H9 (cell line): ENCODE measurements at places on chromosomes 7 and 10. TPM values are rescaled to one million over a fixed set of nuclear protein-coding genes. Genes with fewer than 3 reads are reported as not detected.

DNA sequence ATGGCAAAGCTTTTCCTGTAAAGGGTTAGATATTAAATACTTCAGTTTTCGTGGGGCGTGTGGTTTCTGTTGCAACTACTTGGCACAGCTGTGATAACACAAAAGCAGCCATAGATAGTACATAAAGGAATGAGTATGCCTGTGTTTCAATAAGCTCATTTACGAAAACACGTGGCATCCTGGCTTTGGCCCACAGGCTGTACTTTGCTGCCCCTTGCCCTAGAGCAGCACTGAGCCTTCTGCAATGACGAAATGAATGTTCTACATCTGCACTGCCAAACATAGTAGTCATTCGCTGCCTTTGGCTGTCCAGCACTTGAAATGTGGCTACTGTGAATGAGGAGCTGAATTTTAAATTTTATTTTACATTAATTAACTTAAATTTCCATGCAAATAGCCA lies 376.2 kb upstream of the TPK1 start:
- no peaks in the 10 kb centered on the region for H3K27me3 ChIP-seq
- no peak for DNase-seq
- no peak overlapping the region for H3K4me3 ChIP-seq
- H3K36me3 ChIP-seq = no peaks in the 10 kb centered on the region
- H3K27ac ChIP-seq = no peak overlapping the region

- no peak overlapping the region for H3K4me3 ChIP-seq
- H3K27ac ChIP-seq = no peak overlapping the region
- H3K4me1 ChIP-seq = no peaks in the 10 kb centered on the region
- H3K36me3 ChIP-seq = no peaks in the 10 kb centered on the region
- DNase-seq = no peak
Measured at GRCh38 chr10:27719052-27719451, 26.6 kb downstream of the MKX start.

GRCh38 chr10:61814160-61814559 lies 87.3 kb upstream of the ARID5B start:
- H3K4me1 ChIP-seq = no peaks in the 10 kb centered on the region
- DNase-seq = no peak
- H3K27ac ChIP-seq = no peak overlapping the region
- H3K27me3 ChIP-seq = no peaks in the 10 kb centered on the region

- H3K27me3 ChIP-seq = no peaks in the 10 kb centered on the region
- peaks cover 21% of the 10 kb centered on the region for H3K36me3 ChIP-seq
- no peak for DNase-seq
Measured at GRCh38 chr10:109861081-109861480, 62.2 kb downstream of the XPNPEP1 start.

The ACADSB gene
- total RNA-seq = 31.1 and 35.1 TPM in 2 replicates

- H3K27me3 ChIP-seq = no peaks in the 10 kb centered on the region
- no peaks in the 10 kb centered on the region for H3K4me1 ChIP-seq
- no peaks in the 10 kb centered on the region for H3K36me3 ChIP-seq
- no peak overlapping the region for H3K4me3 ChIP-seq
- no peak for DNase-seq
Measured at GRCh38 chr10:17737027-17737965, 14.7 kb upstream of the TMEM236 start.

The SPRN gene
- 0.42 TPM in 2 replicates for total RNA-seq

DNA sequence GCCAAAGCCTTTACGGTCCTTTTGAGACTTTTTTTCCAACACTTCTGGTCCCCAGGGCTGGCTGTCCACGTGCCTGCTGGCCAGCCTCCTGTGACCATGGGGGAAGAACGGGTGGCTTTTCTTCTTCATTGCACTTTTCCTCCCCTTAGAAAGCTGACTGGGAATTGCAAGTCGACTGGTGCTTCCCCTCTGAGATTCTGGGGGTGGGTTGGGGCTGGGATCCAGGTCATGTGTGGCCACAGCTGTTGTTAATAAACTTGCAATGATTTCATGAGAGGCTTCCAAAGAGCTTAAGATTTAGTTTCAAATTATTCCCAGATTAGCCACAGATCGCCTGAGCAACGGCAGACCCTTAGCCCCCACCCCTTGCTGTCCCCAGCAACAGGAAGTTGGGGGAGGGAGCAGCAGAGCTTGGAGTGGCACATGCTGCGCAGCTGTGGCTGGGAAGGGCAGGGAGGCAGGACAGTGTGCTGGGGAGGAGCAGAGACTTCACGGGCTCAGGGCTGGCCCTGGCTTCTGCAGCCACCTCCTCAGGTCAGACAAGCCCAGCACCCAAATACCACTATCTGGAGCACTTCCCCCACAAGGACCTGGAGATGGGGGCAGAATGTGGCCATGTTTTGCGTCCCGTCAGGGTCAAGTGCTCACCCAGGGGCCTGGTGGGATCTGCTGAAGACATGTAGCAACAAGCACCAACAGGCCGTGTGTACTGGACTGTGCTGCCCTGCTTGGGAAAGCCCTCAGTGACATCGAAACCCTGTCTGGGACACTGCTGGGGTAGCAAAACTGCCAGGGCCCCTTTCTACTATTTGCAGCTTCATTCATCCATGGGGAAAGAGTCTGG lies 147.1 kb downstream of the RNF216 start:
- DNase-seq = peak; percentile 87
- H3K36me3 ChIP-seq = peaks cover 4% of the 10 kb centered on the region; the same call in 1 of the 3 replicates
- no peak overlapping the region for H3K27ac ChIP-seq
- peaks cover 12% of the 10 kb centered on the region for H3K4me1 ChIP-seq
- peak overlapping the region; percentile 72 for H3K4me3 ChIP-seq
- no peaks in the 10 kb centered on the region for H3K27me3 ChIP-seq

DNA sequence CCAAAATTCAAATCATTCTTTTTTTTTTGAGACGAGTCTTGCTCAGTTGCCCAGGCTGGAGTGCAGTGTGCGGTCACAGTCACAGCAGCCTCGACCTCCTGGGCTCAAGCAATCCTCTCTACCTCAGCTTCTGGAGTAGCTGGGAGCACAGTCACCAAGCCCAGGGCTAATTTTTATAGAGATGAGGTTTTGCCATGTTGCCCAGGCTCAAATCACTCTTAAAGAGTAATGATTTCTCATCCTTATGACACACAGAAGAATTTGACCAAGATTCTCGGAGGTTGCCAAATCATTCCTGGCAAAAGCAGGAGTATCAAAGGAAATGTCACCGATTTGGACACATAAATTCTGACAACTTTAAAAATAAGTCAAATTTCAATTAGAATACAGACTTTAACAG lies 39.1 kb downstream of the SIRT1 start:
- no peaks in the 10 kb centered on the region for H3K4me1 ChIP-seq
- H3K36me3 ChIP-seq = peaks cover 9% of the 10 kb centered on the region; the same call in 1 of the 2 replicates
- no peak overlapping the region for H3K27ac ChIP-seq
- no peak overlapping the region for H3K4me3 ChIP-seq
- no peaks in the 10 kb centered on the region for H3K27me3 ChIP-seq
- DNase-seq = no peak

The PHYHIPL gene
- 0.18 and 0.44 TPM in 2 replicates for total RNA-seq

The GIMAP4 gene
- total RNA-seq = not detected in 2 replicates

The CALCR gene
- 0.44 and 0.52 TPM in 2 replicates for total RNA-seq

- H3K4me3 ChIP-seq = no peak overlapping the region; the same call in 1 of the 2 replicates
- no peaks in the 10 kb centered on the region for H3K27me3 ChIP-seq
- no peak overlapping the region for H3K27ac ChIP-seq
- H3K36me3 ChIP-seq = peaks cover 39% of the 10 kb centered on the region
Measured at GRCh38 chr7:23418046-23418445, 52.2 kb downstream of the IGF2BP3 start.

GRCh38 chr10:18449611-18450026 lies 201.8 kb downstream of the NSUN6 start:
- no peak overlapping the region for H3K27ac ChIP-seq
- H3K4me1 ChIP-seq = no peaks in the 10 kb centered on the region
- H3K36me3 ChIP-seq = no peaks in the 10 kb centered on the region
- no peaks in the 10 kb centered on the region for H3K27me3 ChIP-seq

DNA sequence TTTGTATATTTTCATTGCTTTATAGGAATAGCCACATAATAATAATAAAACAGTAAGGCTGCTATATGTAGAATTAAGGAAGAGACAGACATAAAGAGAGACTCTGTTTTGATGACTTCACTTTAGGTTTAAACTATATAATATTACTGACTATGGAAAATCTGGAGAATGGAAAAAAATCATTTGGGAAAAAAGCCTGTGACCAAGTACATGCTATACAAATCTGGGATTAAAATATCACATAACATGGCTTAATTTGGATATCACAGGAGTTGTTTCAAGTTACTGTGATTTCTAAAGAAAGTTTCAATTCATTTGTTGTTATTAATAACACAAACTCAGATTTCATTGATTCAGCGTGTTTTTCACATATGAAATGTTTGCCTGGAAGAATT lies 7.7 kb downstream of the PLCE1 start:
- no peak overlapping the region for H3K27ac ChIP-seq
- H3K36me3 ChIP-seq = no peaks in the 10 kb centered on the region
- DNase-seq = no peak
- 0 out of 2 replicates have a peak, but pooled peaks cover 2% of the 10 kb centered on the region for H3K4me1 ChIP-seq

DNA sequence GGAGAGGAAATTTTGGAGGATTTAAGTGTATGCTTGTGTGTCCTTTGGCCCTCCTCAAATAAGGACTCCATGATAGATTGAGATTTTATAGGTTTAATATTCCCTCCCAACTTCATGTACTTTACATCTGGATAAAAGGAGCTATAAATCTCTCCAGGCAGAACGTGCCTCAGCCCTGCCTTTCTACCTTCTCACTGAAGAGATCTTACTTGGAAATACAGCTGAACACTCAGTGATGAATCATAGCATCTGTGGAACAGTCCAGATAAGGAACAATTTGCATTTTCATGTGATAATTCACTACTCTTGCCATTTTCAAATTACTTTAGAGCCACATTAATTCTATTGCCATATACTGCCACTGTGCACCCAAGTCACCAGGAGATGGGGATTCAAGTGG lies 364.6 kb upstream of the PODXL start:
- H3K4me1 ChIP-seq = no peaks in the 10 kb centered on the region
- no peaks in the 10 kb centered on the region for H3K27me3 ChIP-seq
- no peak overlapping the region for H3K4me3 ChIP-seq
- no peak overlapping the region for H3K27ac ChIP-seq

The C10orf53 gene
- total RNA-seq = not detected in 2 replicates

- H3K36me3 ChIP-seq = no peaks in the 10 kb centered on the region
- no peak overlapping the region for H3K27ac ChIP-seq
- no peak for DNase-seq
- no peak overlapping the region for H3K4me3 ChIP-seq
- no peaks in the 10 kb centered on the region for H3K27me3 ChIP-seq
Measured at GRCh38 chr10:62852961-62853702, 37.0 kb upstream of the EGR2 start.

DNA sequence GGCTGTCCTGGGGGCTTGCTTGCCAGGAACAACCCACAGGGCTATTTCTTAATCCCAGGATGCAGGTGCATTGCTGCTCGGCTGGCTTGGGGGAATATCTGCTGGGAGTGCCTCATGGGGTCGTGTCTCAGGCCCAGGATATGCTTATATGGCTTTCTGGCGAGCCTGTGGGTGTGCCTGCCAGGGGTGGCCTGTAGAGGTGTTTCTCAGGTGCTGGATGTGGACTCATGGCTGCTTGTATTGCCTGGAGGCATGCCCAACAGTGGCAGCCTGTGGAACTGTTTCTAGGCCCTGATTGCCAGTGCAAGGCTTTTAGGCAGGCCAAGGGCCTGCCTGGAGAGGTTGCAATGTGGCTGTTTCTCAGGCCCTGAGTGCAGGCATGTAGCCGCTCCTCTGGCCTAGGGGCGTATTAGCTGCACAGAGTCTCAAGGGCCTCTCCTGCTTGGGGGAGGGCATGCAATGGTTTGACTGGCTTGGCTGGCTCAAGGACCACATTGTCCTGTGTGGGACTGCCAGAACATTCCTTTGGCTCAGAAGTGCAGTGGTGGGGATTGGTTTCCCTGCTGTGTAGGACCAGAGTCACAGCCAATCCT lies 202.1 kb downstream of the ATRNL1 start:
- H3K36me3 ChIP-seq = peaks cover 5% of the 10 kb centered on the region; the same call in 2 of the 3 replicates
- DNase-seq = no peak
- H3K4me3 ChIP-seq = no peak overlapping the region

The SLC16A12 gene
- total RNA-seq = 0.77 and 0.88 TPM in 2 replicates

The COL17A1 gene
- total RNA-seq = 1.9 TPM in 2 replicates

DNA sequence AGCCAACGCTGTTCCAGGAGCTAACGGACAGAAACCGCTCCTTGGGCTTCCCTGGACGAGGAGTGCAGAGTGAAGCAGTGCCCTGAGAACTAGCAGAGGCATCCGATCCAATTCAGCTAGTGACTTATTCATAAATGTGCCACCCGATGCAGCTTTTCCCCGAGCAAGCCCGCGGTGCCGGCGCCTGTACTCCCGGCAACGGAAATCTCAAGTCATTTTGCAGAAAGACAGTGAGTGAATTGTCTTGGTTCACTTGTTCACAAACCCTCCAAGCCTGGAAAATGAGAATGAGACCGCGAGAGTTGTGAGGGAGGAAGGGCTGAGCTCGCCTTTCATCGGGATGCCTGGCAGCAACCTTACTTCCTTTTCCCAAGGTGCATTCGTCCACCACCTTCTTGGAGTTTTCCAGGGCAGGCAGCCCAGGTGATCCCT lies 87.5 kb downstream of the COBL start:
- peaks cover 5% of the 10 kb centered on the region; the same call in 1 of the 2 replicates for H3K4me1 ChIP-seq
- H3K36me3 ChIP-seq = no peaks in the 10 kb centered on the region
- H3K27ac ChIP-seq = no peak overlapping the region
- no peaks in the 10 kb centered on the region for H3K27me3 ChIP-seq
